Bronchial epithelial cell (primary cell): ENCODE measurements at places on chromosomes 6 and 20.

- DNase-seq, result peak; percentile 95
Measured at GRCh38 chr6:18347021-18347577, 40.1 kb upstream of the RNF144B start.

DNA sequence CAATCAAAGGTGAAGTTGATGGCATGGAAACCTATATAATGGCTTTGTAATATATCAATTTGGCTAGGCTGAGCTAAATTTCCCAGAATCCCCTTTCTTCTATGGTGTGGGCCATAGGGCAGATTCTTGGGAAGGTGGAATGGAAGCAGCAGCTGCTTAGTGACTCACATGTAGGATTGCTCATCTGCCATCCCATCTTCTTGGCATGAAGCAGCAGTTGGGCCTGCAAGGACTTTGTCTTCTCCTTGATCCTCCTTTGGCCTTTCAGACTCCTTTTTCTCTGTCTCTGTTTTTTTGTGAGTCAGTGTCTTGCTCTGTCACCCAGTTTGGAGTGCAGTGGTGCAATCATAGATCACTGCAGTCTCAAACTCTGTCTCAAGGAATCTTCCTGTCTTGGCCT lies 52.6 kb upstream of the CEP162 start:
- DNase-seq, result peak; percentile 71

DNA sequence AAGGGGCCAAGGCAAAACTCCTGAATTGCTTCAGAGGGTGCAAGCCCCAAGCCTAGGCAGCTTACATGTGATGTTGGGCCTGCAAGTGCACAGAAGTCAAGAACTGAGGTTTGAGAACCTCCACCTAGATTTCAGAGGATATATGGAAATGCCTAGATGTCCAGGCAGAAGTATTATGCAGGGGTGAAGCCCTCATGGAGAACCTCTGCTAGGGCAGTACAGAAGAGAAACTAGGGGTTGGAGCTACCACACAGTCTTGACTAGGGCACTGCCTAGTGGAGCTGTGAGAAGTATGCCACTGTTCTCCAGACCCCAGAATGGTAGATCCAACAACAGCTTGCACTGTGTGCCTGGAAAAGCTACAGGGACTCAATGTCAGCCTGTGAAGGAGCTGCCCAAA lies 179.7 kb upstream of the GJE1 start:
- no peak for DNase-seq

DNA sequence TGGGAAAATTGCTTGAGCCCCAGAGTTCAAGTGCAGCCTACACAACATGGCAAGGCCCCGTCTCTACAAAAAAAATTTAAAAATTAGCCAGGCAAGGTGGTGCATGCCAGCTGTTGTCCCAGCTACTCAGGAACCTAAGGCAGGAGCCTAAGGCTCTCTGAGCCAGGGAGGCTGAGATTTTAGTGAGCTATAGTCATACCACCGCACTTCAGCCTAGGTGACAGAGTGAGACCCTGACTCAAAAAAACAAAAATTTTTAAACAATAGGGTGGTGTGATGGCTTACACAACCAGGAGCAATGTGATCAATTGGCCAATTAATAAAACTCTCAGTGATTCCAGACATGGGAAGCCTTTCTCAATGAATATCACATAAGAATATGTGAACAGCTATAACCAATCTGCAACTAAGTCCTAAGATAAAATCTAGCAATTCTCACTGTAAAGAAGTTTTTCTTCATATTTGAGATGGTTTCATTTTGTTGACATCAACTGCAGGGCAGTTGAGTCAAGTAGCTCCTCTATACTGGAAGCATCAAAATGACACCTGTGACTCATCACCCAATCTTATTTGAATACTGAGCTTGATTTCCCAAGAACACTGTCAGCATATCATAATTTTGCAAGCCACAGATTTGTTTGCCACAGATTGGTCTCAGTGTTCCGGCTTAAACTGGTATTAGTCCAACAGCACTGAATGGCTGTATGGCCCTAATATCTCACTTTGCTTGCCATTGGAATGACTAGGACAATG lies 169.0 kb upstream of the GJE1 start:
- peak; percentile 55 for DNase-seq

- no peak for DNase-seq
Measured at GRCh38 chr20:32960849-32961731, 43.1 kb downstream of the SUN5 start.

- DNase-seq, result no peak
Measured at GRCh38 chr20:47758517-47759450, 26.5 kb downstream of the SULF2 start.

DNA sequence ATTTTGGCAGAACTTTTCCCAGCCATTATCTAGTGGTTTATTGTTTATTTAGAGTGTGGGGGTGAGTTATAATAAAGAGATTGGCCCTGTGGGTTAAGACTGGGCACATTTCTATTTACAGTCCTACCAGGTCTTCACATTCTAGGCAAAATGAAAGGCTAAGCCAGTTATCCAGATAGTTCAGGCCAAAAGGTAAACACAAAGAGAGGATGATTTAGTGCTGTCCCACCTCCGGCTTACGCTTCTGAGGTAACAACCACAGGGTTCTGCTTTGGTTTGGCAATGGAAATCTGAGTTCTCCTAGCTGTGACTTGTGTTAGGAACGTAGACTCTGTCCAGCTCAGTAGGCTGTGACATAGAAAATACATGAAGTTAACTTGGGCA lies 50.3 kb upstream of the PTPRK start:
- no peak for DNase-seq

DNA sequence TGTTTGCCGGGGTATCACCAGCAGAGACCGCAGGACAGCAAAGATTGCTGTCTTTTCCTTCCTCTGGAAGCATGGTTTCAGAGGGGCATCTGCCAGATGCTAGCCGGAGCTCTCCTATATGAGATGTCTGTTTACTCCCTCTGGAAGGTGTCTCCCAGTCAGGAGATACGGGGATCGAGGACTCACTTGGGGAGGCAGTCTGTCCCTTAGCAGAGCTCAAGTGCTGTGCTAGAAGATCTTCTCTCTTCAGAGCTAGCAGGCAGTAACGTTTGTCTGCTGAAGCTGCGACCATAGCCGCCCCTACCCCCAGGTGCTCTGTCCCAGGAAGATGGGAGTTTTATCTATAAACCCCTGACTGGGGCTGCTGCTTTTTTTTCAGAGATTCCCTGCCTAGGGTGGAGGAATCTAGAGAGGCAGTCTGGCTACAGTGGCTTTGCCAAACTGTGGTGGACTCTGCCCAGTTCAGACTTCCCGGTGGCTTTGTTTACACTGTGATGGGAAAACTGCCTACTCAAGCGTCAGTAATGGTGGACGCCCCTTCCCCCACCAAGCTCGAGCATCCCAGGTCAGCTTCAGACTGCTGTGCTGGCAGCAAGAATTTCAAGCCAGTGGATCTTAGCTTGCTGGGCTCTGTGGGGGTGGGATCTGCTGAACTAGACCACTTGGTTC lies 133.0 kb upstream of the FLRT3 start:
- no peak for DNase-seq

- DNase-seq, result no peak
Measured at GRCh38 chr20:11172881-11173280, 499.1 kb upstream of the JAG1 start.

GRCh38 chr20:49846206-49846807 lies 33.7 kb downstream of the SLC9A8 start:
- peak; percentile 43 for DNase-seq

GRCh38 chr6:88164061-88164460 lies 2.1 kb downstream of the CNR1 start:
- DNase-seq, result no peak

DNA sequence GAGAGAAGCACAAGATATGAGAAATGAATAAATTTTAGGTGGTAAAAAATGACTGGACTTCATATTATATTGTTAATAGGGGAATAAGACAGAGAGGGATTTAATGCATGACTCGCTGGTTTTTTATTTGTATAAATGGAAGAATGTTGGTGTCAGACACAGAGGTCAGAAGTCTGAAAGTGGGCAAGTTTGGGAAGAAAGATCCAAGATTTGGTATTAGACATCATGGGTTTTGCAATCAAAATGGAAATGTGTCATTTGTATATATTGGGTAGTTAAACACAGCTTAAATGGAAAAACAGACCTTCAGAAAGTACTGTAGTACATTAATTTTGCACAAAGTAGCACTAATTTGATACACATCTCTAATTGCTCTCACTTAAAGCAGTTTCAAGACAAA lies 96.2 kb downstream of the EYA4 start:
- no peak for DNase-seq

DNA sequence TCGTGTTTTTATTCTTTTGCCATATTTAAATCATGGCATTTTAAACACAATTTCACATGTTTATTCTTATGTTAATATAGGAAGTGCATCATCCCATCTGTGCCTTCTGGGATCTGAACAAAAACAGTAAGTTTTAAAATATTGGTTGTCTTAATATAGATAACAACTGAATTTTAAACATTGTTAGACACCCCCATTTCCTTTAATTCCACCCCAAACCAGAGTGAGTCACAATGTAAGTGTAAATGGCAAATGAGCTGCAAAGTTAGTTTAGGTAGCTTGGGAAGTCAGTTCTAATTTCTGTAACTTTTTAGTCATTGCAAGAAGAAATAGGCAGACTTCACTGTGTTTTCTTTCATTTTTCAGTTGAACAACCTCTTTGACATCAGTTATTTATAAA lies 108.0 kb downstream of the ADGRG6 start:
- no peak for DNase-seq

DNA sequence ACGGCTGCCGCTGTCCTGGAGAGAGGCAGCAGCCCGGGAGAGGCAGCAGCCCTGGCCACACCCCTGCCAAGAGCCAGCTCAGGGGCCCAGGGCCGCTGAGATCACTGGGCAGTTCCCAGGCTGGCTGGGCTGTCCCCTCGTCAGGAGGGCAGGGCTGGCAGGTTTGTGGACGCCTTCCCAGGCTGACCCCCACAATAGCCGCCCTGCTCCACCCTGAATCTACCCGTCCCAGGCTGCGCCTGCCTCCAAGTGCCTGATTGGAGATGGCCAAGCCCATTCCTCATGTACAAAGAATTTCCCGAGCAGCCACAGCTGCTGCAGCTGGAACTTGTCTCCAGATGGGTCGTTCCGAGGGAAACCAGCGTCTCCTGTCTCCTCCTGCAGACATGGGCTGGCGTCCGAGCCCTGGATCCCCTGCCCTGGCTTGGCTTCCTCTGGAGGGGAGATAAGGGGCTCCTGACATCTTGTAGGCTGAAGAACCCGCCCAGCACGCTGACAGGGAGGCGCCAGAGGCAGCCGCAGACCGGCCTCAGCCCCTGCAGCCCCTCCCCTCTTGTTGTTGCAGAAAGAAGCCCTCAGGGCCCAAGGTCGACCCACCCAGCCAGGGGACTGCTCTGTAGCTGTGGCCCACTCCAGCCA lies 9.4 kb upstream of the GATA5 start:
- DNase-seq, result no peak

- no peak for DNase-seq
Measured at GRCh38 chr6:156840606-156841005, 63.4 kb downstream of the ARID1B start.

GRCh38 chr6:118558464-118559217 lies 10.5 kb downstream of the PLN start:
- no peak for DNase-seq

GRCh38 chr6:152093711-152094110 lies 286.2 kb downstream of the ESR1 start:
- DNase-seq, result no peak

DNA sequence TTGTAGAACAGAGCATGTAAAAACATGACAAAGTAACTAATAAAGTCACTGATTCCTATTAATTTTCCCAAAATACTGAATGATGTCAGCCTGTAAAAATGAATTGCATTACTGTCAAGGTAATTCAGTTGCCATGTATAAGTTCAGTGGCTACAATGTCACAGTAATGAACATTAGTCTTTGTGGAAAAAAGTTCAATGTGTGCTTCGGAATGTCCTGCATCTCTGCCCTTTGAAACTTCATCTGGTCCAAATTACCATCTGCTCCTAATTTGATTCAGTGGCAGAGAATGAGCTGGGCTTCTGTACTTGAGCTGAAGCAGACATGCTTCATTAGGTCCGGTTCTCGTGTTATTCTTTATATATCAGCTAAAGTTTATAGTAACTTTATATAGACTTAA lies 567.4 kb downstream of the COL12A1 start:
- no peak for DNase-seq

- no peak for DNase-seq
Measured at GRCh38 chr6:163384510-163384909, 30.0 kb upstream of the QKI start.

GRCh38 chr20:8909596-8909995 lies 159.3 kb upstream of the PLCB4 start:
- peak; percentile 9 for DNase-seq

DNA sequence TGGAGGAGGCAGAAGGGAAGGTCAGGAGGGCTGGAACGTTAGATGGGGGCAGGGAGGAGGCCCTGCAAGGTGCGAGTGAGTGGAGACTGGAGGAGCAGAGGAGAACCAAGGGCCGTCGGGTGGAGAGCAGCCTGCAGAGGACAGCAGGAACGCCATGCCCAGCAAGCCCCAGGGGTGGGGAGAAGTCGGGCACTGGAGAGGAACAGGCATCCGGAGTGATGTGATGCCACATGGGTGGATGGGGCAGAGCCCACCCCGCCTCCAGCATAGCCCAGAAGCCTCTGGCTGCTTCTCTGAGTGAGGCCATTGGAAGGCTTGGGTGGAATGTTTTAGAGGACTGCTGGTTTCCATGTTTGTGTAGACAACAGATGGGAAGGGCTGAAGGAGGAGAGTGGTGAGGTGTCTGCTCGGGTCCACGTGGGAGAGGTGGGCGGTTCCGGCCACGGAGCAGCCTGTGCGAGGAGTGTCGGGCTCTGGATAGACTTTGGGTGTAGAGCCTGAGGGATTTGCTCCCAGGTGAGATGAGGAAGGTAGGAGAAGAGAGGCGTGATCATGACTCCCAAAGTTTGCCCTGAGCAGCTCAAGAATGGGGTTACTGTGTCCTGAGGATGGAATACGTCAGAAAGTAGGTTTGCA lies 221.4 kb downstream of the SMOC2 start:
- no peak for DNase-seq

GRCh38 chr6:14618759-14619418 lies 501.3 kb downstream of the CD83 start:
- no peak for DNase-seq

DNA sequence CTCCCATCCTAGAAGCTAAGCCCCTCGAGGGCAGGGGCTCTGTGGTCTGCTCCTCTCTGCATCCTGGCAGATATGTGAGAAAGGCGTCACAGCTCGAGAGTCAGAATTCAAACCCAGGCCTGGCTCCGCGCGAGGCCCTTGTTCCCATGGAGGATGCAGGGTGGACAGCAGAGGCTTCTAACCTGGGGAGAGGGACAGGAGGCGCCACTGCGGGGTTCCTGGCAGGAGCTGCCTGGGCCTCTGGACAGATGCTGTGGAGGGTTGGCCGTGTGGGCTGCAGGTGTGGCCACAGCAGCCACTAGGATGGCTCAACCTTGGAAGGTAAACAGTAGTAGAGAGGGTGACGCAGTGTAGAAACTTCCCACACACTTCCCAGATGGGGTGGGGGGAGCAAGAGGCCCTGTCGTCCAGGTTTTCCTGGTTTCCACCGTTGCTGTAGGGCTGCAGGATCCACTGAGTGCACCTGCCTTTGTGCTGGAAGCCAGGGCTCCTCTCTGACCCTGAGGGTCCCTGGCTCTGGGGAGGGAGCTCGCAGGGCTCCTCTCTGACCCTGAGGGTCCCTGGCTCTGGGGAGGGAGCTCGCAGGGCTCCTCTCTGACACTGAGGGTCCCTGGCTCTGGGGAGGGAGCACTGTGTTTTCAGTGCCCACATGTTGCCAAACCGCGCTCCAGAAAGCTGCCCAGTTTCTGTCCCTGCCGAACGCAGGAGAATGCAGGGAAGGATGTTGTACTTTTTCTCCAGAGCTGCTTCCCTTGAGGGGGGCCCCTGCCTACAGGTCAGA lies 14.2 kb downstream of the RBM38 start:
- DNase-seq, result no peak
